ENCODE measurements at places on chromosomes 12 and 14.

GRCh38 chr14:91288876-91289275 lies 44.4 kb upstream of the GPR68 start:
- DNase-seq, result no peak

- no peak for DNase-seq
Observed at GRCh38 chr12:43806737-43807072, 588 bp upstream of the TWF1 start.

DNA sequence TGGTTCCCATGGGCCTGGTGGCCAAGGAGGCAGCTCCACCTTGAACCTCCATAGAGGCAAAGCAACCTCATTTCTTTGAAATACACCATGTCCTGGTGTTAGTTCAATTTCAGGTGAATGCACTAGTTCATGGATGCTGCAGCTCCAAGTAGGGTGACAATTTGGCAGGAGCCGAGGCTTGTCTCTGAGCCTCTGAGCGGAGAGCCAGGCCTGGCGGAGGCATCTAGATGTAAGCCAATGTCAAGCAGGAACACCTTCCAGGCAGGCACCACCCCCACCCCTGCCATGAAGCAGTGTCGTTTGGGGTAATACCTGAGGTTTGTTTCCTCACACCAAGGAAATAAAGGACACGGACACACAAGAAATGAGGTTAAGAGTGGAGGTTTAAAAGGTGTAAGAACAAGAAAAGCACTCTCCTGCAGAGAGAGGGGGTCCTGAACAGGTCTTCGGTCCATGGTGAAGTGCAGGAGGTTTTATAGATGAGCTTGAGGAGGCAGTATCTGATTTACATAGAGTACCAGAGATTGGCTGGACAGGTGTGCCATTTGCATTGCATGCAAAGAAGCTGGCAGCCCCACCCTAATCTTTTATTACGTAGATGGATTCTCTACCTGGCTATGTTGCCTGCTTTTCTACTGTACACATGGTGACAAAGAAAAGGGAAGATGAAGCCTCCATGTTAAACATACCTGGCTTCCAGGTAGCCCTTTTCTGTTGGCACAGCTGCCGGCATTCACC lies 60.3 kb downstream of the RIN3 start:
- DNase-seq, result no peak

GRCh38 chr12:75642226-75642625 lies 130.8 kb upstream of the KRR1 start:
- DNase-seq, result no peak

DNA sequence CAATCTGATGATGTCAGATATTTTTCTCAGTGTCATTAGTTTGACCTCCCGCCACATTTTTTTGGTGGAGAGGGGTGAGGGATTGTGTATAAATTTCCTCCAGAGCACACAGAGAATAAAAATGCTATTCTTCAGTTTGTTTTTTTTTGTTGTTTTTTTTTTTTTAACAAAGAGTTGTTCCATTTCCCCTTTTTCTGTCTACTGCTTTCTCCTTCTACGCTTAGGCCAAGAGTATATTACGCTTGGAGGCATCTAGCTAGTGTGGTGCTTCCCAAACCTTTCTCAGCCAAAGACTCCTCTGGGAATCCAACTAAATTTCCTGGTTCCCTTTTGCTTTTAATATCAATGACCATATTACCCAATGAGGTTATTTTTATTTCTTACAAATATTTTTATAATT lies 465.6 kb downstream of the ZFP36L1 start:
- no peak for DNase-seq

DNA sequence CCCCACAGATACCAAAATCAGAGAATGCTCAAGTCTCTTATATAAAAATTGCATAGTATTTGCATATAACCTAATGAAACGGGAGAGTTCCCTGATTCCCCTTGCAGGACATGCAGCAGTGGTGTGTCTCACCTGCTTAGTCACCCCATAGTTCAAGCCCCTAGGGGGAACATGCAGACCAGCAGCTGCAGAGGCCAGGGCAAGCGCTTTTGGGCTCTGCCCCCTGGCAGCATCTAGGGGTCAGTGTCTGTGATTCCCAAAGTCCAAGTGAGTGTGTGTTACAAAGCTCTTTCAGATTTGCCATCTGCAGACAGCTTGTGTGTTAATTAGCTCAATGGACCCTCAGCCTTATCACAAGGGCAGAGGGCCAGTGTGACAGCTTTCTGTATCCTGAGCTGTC lies 110.1 kb downstream of the DNAI7 start:
- no peak for DNase-seq

DNA sequence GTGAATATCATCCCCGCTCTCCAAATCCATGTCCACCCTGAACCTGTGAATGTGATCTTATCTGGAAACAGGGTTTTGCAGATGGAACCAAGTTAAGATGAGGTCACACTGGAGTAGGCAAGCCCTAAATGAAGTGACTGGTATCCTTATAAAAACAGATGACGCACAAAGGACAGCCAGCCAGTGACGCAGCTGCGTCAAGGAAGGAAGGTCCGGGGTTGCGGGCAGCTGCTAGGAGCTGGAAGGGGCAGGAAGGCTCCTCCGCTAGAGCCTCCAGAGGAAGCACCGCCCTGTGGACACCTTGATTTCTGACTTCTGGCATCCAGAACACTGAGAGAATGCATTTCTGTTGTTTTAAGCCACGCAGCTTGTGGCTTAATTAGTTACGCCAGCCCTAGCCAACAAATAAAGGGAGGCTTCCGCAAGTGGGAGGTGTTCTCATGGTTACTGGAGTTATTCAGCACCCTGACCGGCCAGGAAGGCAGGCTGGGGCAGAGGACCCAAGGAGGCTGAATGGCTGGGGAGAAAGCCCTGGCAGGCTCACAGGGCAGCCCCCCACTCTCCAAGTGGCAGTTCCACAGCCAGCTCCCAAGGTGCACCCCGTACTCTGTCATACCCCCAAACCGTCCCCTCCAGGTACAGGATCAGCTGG lies 127.6 kb upstream of the NCOR2 start:
- no peak for DNase-seq

DNA sequence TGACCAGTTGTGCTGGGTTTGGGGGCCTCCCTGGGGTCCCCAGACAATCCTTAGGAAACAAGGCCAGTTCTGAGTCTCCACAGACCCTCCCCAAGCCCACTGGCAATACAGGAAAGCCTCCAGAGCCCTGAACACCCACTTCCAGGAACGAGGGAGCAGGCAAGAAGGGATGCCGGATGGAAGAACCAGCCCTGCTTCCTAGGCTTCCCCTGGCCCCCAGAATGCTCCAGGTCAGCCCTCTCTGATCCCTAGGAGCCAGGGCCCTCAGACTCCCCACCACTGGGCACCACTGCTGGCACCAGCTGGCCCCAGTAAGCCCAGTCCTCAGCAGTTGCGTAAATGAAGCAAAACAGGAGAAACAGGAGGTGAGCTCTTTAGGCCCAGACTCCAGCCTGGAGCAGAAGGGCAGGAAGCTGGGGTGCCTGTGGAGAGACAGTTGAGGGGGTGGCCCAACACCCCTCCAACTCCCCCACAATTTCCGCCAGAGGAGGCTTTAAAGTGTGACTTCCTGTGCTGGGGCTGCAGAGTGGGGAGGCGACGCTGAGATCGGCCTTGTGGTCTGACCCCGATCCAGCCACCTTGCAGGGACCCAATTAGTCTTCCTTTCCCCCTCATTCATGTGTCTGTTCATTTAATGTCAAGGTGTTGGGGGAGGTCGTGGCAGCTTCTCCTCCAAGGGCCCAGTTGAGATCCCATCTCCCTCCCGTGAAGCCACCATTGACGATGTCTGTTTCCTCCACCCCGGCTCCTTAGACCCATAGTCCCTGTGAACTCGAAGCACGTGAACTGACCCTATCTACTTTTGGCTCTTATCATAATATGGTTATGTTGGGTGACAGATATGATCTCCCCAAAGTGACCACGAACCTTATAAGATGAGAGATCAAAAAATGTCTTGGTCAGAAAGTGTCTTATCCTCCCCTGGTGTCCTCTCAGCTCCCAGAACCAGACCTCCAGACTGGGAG lies 4.7 kb downstream of the TNFRSF1A start:
- DNase-seq, result no peak

DNA sequence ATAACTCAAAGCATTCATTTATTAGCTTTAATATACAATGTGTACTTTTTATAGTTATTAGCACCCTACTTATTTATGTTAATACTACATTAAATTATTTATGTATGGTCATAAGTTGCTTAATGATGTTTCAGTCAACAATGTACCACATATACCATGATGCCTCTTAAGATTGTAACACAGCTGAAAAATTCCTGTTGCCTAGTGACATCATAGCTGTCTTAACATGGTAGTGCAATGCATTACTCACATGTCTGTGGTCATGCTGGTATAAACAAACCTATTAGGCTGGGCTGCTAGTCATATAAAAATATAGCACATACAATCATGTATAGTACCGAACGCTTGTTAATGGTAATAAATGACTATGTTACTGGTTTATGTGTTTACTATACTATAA lies 120.4 kb downstream of the ANO6 start:
- DNase-seq, result peak; percentile 92
